ENCODE measurements at places on chromosomes 4 and X. TPM values are rescaled to one million over a fixed set of nuclear protein-coding genes. Genes with fewer than 3 reads are reported as not detected.

The STOX2 gene
- 23.7 TPM for total RNA-seq

The YY2 gene
- 0.09 TPM for total RNA-seq

The RS1 gene
- not detected for total RNA-seq

The GPRASP1 gene
- 1.2 TPM for total RNA-seq

The IL9R gene
- total RNA-seq, result 0.57 TPM

DNA sequence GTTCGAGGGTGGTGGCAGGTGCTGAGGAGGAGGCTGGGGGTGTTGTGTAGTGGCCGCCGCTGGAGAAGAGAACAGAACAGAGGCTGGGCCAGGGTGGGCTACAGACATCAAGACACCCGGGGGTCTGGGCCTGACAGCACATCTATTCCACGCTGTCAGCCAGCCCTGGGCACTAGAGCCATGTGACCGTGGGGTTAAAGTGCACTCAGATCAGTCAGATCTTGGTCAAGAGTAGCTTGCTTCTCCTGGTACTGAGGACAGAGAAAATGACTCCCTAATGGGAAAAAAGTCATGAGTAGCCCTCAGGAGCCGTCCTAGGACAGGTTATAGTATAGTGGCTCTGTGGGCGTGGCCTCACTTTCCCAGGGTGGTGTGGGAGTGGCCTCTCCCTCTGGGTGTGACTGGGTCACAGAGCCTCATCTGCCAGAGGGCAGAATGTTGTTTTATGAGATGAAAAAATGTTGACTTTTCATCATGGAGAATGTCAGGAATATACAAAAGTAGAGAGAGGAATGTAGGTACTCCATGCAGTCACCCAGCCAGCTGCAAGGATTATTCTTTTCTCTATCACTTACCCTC, 19.4 kb downstream of the TRMT44 start:
- no peak overlapping the region for H3K4me3 ChIP-seq
- peaks cover 30% of the 10 kb centered on the region for H3K36me3 ChIP-seq
- H3K27me3 ChIP-seq, result no peaks in the 10 kb centered on the region
- H3K4me1 ChIP-seq, result peaks cover 6% of the 10 kb centered on the region
- DNase-seq, result no peak

- H3K27me3 ChIP-seq, result no peaks in the 10 kb centered on the region
- no peak overlapping the region for H3K4me3 ChIP-seq
- no peak for DNase-seq
- H3K4me1 ChIP-seq, result no peaks in the 10 kb centered on the region
- H3K27ac ChIP-seq, result no peak overlapping the region
Measured at GRCh38 chr4:2168469-2169319, 73.2 kb downstream of the HAUS3 start.

DNA sequence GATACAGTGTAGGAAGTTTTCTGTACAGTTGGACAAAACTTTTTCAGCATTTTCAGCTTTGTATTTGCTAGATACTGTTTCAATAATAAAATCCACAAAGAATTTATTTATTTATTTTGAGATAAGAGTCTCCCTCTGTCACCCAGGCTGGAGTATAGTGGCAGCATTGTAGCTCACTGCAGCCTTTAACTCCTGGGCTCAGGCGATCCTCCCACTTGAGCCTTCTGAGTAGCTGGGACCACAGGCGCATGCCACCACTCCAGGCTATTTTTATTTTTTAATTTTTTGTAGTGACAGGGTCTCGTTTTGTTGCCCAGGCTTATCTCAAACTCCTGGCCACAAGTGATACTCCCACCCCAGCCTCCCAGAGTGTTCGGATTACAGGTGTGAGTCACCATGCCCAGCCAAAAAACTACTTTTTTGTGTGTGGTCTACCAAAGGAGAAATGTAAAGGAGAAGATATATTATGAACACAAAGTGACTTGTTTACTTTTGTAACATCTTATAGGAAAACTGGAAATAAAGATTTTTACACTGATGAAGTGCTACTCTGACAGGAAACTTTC, 13.0 kb upstream of the SOWAHD start:
- no peaks in the 10 kb centered on the region for H3K36me3 ChIP-seq
- DNase-seq, result no peak
- no peak overlapping the region for H3K27ac ChIP-seq
- no peaks in the 10 kb centered on the region for H3K4me1 ChIP-seq

GRCh38 chrX:148878371-148878770, 378.0 kb downstream of the AFF2 start:
- no peaks in the 10 kb centered on the region for H3K4me1 ChIP-seq
- H3K36me3 ChIP-seq, result no peaks in the 10 kb centered on the region
- H3K27me3 ChIP-seq, result no peaks in the 10 kb centered on the region
- DNase-seq, result no peak
- no peak overlapping the region for H3K4me3 ChIP-seq
- H3K27ac ChIP-seq, result no peak overlapping the region

- no peaks in the 10 kb centered on the region for H3K36me3 ChIP-seq
- DNase-seq, result no peak
- peak within 1 kb of the TSS; percentile 19 for H3K4me3 ChIP-seq
- no peak within 1 kb of the TSS for H3K27ac ChIP-seq
Measured at GRCh38 chr4:154491341-154492271, at the start of gene DCHS2. Gene DCHS2 (minus strand): TSS chr4:154491799. CDS start chr4:154491355, 444 bp downstream.

DNA sequence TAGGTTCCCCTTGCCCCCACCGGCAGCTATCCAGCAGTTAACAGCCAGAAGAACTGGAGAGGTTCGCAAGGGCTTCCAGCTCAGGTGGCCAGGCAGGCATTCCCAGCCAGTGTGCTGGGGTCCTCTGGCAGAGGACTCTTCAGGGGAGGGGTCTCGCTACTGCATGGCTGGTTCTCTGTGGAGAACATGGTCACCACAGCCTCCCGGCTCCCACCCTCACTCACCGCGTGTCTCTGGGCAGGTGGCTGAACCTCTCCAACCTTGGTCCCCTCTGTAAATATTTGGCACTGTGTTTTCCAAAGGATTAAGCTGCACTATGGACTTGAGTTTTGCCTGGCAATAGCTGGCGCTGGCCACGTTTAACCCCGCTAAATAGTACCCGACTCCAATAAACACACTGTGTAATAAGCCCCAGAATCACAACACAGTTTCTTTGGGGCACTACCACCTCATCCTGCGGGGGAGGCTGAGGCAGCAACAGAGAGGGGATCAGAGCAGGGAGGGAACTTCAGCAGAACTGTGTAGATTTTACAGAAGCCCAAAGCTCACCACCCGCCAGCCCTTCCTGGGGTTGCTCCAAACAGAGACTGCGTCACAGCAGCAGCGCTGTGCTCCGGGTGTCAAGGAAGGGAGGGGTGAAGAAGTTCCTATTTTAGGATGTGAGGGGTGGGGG, 15.2 kb downstream of the BCOR start:
- H3K4me3 ChIP-seq, result peak overlapping the region; percentile 48
- H3K27ac ChIP-seq, result peak overlapping the region; percentile 70
- no peaks in the 10 kb centered on the region for H3K27me3 ChIP-seq

- H3K4me1 ChIP-seq, result no peaks in the 10 kb centered on the region
- no peak overlapping the region for H3K4me3 ChIP-seq
- peaks cover 92% of the 10 kb centered on the region for H3K27me3 ChIP-seq
- DNase-seq, result no peak
- no peaks in the 10 kb centered on the region for H3K36me3 ChIP-seq
- H3K27ac ChIP-seq, result peak overlapping the region; percentile 74
Measured at GRCh38 chr4:1519787-1520661, 113.8 kb upstream of the NKX1-1 start.

DNA sequence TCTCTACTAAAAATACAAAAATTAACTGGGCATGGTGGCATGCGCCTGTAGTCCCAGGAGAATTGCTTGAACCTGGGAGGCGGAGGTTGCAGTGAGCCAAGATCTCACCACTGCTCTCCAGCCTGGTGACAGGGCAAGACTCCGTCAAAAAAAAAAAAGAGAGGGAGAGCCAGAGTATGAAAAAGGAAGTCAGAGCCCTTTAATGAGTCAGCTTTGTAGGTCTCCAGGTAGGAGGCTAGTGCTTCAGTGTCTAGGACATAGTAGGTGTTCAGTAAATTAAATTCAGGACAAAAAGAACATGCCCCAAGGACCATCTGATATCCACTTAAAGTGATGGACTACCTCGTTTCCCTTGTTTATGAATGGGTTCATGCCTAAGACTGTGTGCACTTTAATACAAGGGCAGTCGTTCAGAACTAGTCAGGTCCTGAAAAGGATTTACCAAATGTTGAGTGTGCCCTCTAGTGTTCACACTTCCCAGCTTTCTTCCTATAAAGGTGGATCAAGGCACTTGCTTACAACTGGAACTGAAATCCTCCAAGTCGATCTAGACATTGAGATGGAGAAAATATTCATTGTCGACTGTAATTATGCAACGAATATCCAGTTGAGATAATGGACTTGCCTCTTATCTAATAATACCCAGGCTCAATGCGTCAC, 29.0 kb downstream of the F9 start:
- DNase-seq, result no peak
- H3K4me3 ChIP-seq, result no peak overlapping the region
- H3K4me1 ChIP-seq, result no peaks in the 10 kb centered on the region
- H3K27me3 ChIP-seq, result no peaks in the 10 kb centered on the region
- no peak overlapping the region for H3K27ac ChIP-seq

DNA sequence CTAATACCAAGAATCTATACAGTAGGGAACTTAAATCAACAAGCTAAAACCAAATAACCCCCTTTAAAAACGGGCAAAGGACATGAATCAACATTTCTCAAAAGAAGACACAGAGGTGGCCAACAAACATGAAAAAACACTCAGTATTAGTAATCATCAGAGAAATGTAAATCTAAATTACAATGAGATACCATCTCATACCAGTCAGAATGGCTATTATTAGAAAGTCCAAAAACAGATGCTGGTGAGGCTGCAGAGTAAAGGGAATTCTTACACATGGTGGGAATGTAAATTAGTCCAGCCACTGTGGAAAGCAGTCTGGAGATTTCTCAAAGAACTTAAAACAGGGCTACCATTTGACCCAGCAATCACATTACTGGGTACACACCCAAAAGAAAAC, 167.8 kb downstream of the PACRGL start:
- H3K4me3 ChIP-seq, result no peak overlapping the region
- no peaks in the 10 kb centered on the region for H3K27me3 ChIP-seq
- H3K27ac ChIP-seq, result no peak overlapping the region
- DNase-seq, result no peak
- no peaks in the 10 kb centered on the region for H3K36me3 ChIP-seq

DNA sequence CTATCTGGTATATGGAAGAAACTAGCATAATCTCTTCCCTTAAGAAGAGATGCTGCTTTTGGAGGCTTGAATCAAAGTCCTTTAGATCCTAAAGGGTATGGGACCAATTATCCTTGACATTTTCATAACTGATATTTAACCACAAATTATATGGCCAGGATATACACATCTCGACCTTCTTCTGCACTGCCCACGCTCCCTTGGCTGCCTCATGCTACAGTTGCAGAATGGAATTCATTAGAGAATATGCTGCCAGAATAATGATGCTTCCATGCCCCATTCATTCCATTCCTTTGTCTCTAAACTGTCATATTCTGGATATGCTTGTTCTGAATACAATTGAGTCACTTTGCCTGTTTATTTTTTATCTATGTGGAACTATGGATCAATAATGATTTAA, 157.1 kb upstream of the PACRGL start:
- no peak overlapping the region for H3K4me3 ChIP-seq
- DNase-seq, result no peak
- H3K36me3 ChIP-seq, result no peaks in the 10 kb centered on the region
- no peaks in the 10 kb centered on the region for H3K27me3 ChIP-seq

GRCh38 chr4:85805891-85806290, 330.9 kb downstream of the ARHGAP24 start:
- no peak for DNase-seq
- H3K27me3 ChIP-seq, result no peaks in the 10 kb centered on the region
- H3K4me1 ChIP-seq, result no peaks in the 10 kb centered on the region

DNA sequence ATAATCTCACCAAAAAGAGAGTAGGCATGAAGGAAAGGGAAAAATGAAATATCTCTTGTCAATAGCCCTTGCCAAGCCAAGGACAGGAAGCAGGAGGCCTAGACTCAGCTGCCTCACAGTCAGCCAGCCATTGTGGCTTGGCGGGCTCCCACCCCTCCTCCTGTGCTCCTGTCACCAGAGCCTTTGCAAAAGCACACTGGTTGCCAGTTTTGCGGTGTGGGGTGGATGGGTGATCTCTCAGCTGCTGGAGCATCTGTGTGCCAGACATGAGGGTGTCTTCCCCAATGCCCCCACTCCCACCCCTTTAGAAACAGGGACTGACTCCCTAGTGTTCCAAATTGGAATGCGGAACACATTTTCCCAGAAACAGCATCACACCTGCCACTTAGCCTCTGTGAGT, 26.1 kb downstream of the ARHGEF6 start:
- no peak overlapping the region for H3K27ac ChIP-seq
- H3K4me3 ChIP-seq, result no peak overlapping the region
- no peaks in the 10 kb centered on the region for H3K36me3 ChIP-seq
- no peaks in the 10 kb centered on the region for H3K4me1 ChIP-seq
- no peaks in the 10 kb centered on the region for H3K27me3 ChIP-seq

DNA sequence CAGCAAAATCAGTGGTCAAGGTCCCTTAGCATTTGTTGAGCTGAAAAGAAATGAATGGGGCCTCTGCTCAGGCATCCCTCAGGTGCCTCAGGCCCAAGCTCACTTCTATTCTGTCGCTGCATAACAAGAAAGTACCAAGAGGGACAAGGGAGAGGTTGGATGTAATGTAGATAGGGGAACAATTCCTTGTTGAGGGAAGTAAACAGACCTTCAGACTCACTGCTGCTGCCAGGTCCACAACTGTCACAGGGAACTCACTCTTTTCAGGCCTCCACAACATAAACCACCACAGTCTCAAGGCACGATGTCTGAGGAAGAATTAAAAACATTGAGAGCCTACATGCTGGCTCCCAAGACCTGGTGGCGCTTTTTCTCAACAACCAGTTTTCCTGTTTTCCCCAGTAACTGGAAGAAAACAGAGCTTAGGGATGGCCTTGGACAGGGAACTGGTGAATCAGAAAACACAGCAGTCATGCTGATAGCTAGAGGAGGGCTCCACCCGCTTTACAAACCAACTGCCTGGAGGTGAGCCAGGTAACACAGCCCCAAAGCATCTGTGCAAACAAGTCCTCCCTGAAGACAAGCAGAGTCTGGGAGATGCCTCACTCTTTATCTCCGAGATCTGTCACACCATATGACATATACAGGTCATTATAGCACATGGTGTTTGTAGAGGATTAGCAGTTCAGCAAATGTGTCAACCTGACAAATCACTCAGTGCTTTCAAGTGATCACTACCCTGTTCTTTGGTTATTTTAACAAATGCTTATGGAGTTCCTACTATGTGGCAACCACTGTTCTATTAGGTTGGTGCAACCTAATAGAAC, 14.3 kb upstream of the AWAT1 start:
- no peaks in the 10 kb centered on the region for H3K36me3 ChIP-seq
- DNase-seq, result no peak
- peaks cover 11% of the 10 kb centered on the region for H3K4me1 ChIP-seq
- no peaks in the 10 kb centered on the region for H3K27me3 ChIP-seq
- H3K4me3 ChIP-seq, result no peak overlapping the region
